ENCODE measurements at places on chromosomes 2 and 18.

- DNase-seq, result no peak
These were observed 70.2 kb upstream of the MEIS1 start for GRCh38 chr2:66364495-66365333.

DNA sequence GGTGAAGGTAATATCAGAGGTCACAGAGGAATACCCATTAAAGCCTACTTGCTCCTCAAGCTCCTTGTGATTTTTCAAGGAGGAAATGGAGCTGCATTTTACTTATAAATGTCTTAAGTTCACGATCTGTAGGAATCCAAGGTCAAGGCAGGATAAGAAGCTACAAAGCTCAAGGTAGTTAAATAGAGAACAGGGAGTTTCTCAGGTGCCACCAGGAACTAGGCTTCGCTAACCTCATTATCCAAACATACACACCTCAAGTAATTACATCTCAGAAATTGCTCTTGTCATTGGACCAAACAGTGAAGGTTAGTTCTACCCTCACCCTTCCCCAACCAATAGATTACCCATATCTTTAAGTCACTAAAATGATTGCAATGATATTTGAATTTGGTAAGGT, 317.4 kb upstream of the HNRNPA3 start:
- no peak for DNase-seq

GRCh38 chr2:138058427-138058826, 94.2 kb downstream of the HNMT start:
- DNase-seq, result no peak

- no peak for DNase-seq
These were observed 1335.8 kb upstream of the CDH2 start for GRCh38 chr18:29512761-29513160.

DNA sequence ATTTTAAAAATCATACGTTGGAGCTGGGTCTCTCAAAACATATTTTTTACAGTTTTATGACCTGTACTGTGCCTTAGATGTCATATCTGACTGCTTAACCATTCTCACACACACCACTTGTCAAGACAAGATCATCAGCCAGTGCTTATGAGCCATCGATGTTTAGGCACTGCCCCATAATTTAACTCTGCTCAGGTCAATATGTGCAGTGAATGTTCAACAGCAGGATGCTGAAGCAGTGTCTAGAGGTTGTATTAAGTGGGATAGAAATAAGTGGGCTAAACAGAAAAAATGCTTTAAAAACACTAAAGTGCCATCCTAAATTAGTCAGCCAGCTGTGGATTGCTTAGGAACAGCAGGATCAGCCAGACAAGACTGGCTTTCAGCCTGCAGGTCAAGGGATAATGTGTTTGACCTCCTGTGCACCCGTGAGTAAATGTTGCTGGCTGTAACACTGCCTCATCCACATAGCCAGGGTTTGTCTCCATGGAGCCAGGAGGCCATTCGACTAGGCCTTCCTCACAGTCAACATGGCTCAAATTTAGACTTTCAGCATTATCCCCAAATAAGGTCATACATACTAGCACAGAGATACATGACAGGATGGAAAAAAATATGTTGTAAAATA, 139.0 kb upstream of the NXPH2 start:
- DNase-seq, result no peak

DNA sequence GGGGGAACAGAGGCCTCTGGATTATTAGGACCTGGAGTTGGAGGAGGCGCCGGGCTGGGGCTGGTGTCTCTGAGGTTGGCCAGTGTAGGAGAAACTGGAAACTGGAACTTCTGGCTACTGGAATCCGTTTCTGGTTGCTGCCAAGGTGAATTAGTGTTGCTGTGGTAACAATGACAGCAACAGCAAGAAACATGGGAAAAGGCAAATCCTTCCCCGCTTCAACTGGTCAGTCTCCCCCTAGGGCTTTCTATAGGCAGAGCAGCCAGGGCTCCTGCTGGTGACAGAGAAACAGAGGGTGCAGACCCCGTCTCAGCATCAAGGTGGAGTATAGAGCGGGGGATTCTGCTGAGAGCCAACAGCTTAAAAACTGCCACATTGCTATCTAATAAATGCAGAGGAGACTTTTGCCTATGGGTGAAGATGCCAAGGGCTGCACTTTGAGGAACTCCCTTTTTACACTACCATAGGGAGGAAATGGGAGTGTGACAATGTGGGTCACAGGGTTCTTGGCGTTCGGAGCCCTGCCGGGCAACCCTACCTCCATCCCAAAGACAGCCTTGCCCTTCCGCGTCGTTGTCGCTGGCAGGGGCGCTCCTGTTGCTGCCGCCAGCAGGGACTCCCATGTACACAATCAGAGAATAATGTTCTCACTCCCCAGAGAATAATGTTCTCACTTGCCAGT, 81.4 kb upstream of the CABLES1 start:
- DNase-seq, result no peak

DNA sequence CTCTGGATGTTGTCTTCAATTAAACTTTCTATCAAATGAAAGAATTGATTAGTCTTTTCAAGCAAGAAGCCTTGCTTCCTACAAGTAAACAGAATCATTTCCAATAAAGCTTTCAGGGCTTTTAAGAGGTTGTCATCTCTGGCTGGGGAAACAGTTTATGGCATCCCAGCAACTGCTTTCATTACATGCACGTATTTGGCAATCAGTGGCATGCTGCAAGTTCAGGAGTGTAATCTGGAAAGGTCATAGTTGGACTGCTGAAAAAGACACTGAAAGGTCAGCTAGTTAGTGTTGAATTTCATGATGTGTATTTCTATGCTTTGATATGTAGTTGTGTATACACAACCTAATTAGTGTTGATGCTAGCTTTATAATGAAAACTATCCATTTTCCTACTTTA, 332.9 kb downstream of the DSC3 start:
- no peak for DNase-seq

DNA sequence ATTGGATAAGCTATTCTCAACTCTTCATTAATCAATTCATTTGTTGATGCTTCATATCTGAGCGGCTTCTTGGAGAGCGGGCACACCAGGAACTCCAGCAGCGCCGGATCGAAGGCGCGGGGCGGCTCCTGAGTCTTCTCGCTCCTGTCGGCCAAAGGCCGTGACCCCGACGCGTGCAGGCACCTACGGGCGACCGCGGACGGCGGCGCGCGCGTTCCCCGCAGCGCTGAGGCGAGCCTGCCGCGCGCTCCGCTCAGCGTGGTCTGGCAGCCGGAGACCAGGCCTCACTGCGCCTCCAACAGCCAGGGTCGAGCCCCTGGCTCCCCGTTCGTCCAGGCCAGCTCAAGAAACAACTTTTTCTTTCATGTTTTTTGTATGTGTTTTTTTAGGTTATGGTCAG, 97.5 kb downstream of the ICA1L start:
- DNase-seq, result no peak

DNA sequence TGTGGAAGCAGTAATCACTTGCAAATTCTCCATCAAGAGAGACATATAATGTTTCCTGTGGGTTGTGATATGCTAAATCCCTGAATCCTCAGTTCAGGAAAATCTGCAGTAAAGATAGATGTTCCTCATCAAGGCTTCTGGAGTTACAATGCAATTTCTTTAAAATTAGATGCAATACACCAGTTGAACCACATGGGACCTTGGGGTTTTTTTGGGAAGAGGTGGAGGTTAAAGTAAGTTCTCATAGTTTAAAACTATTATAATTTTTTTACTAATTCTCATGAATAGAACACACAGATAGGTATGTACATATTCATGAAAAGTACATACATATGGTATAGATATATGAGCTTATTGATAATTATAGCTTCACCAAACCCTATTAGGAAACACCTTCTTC, 496.2 kb downstream of the SATB2 start:
- no peak for DNase-seq

DNA sequence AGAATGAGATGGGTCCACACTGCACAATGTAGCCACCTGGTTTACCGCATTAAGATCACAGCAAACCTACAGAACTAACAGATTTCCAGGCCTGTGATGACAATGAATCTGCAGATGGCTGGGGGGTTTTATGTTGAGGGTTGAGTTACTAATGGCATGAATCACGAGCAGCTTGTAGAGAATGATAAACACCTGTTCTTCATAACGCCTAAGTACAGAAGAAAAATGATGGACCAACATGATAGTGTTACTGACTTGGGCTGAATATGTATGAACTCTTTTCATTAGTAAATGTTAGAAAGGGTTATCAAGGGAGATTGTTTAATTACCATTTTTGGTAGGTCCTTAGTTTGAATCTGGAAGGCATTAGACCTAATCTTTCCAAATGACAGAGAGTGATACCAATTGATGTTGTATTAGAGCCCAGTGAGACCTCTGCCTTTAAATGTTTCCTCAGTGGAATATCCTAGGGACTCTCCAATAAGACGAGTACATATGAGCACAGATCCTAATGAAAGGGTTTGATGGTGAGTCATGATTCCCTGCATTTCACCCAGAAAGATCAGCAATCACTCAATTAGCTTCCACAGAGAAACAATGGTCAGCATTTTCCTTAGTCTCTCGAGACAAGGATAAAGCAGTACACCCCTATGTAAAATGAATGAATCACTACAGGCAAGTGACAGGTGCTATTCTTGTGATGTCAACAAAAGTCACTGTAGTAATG, 243.8 kb downstream of the DLGAP1 start:
- no peak for DNase-seq

Data from CD4-positive, alpha-beta T cell treated with Interleukin-10 for 1 hour (primary cell).